ENCODE measurements at places on chromosomes 4 and X.

- DNase-seq, result no peak
Observed at GRCh38 chrX:65203545-65203944, 227.3 kb upstream of the ZC4H2 start.

- no peak for DNase-seq
Observed at GRCh38 chr4:1152290-1152689, 20.1 kb downstream of the SPON2 start.

DNA sequence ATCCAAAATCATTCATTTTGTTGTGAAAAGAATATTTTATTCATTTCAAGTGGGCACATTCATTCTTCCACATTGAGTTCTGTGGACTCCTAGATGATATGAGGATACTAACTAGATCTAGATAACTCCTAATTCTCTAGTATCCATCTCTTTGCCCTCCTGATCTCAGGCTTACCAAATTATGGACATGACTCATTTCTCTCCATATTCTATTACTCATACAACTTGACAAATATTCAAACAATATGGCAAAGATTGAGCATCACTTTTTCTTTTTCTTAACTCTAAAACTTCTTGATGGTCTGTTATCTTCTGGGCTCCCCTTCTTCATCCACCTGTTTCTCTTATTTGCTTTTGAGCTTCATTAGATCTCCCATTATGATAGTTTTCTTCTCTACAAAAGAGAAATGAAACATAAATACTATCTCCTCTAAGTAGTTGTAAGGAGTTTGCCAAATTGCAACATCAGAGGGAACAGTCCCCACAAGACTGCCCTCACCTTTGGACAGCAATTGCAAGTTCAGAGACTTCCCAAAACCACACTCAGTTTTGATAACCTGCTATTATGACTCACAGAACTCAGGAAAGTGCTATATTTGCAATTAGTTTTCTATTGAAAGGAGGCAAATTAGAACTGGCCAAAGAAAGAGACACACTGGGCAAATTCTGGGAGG lies 422.9 kb downstream of the SPRY1 start:
- no peak for DNase-seq

DNA sequence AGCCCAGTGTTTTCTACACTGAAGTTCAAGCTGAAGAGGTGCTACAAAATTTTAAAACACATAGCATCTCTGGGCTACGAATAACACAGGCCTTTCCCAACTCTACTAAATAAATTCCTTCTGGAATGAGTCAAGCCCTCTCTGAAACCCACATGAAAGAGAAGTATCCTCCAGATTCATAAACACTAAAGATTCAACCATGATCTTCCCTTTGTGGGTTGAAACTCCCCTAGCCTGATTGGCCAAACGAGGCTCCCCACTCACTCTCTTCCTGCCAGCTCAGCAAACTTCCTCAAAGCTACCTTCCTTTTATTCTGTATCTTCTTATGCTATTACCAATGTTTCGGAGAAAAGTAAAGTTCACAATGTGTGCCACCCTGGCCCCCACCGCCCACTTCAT lies 95.4 kb downstream of the NKX6-1 start:
- DNase-seq, result no peak

DNA sequence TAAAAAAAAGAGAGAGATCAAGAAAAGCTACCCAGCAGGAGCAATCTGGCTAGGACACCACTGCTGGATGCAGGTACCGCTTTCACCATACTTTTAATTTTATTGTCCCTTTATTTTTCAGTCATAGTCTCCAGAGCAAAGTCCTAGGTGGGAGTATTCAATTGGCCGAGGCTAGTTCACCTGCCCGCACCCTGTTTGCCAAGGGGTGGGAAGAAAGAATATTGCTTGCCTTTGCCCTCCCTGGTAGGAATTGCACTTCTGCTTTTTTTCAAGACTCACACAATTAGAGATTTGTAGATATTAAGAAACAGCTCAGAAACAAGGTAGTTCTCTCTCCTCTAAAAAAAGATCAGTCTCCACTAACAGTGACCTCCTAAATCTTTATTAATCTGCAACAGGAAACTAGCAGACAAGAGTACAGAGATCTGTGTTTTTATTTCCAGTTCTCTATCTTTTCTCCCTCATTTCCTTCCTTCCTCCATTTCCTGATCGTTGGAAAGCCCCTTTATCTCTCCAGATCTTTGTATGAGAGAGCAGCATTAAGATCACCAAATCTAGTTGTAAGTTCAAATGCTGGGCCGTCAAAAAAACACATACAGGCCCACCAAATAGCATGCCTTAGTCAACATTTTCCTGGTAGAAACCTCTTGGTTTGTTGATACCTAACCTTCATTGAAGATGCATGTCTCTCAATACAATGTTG lies 9.4 kb upstream of the RPGR start:
- no peak for DNase-seq

DNA sequence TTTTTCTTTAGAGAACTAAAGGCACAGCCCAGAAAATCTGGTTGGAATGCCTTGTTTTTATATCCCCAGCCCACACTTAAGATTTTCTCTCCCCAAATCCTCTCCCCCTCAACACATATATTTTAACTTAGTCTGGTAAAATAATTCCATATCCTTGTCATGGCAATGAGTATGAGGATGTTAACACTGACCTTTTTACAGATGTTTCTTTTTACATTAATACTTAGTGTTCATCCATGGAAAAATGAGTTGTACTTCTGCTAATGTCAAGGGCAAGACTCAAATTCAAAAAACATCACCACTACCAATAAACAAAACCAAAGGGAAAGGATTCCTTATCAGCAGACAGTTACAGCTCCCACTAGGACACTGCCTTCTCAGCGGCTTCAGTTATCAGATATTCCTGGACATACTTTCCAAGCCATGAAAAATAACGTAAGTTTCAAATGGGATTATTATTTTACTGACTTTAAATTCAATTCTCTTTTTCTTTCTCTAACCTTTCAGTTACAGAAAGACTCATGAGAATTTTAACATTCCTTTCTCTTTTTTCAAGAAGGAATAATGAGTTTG lies 83.3 kb downstream of the RASL11B start:
- DNase-seq, result no peak

DNA sequence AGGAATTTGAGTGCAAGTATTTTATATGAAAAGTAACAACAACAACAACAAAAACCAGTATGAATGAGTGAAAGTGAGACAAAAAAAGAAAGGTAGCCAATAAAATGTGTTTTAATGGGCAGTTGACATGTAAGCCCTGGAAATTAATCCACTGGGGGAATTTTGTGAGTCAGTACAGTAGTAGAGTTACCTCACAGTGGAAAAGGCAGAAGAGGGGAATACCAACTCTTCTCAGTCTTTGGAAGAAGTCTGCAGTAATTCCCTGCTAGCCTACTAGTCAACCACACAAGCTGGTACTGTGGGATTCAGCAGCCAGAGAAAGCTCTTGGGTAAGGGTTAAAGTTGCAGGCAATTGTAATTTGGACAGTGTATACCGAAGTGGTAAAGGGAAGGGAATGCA lies 76.3 kb upstream of the IL15 start:
- no peak for DNase-seq

- no peak for DNase-seq
Observed at GRCh38 chr4:48295116-48295515, 25.5 kb upstream of the TEC start.

DNA sequence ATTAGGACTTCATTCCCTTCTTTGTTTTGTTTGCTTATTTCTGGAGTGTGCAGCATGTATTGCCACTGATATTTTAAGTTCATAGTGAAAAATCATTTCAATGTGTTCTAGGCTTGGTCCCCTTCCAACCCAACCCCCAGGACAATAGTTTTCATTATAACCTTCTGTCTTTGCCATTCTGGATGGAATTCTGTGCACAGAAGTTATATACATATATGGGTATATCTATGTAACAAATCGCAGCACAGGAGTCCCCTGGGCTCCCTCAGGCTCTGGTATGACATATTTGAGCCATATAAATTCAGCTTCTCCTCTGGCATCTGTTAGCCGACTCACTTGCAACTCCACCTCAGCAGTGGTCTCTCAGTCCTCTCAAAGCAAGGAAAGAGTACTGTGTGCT lies at the start of gene TNMD:
TNMD (plus strand) TSS at position 326 of the 400 bp plus-strand sequence. CDS start 83 bp downstream, outside the sequence.
- no peak for DNase-seq

DNA sequence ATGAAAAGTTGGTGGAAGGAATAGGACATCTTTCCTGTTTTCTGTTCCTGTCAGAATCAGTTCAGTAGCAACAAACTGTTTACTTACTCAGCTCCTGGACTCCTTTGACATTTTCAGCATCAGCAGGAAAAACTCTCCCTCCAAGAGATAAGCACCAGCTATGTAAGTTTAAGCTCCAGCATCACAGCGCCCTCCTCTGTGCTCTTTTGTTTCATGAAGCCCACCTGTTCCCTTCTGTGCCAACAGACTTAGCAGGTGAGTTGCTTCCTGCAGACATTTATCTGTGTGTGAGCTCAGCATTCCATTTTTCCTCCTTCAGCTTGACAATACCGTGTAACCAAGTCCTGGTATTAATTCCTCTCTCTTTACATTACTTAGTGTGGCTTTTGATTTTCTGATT lies 644.1 kb upstream of the AGA start:
- DNase-seq, result no peak

GRCh38 chr4:74385386-74385785 lies 20.4 kb downstream of the EREG start:
- DNase-seq, result no peak

DNA sequence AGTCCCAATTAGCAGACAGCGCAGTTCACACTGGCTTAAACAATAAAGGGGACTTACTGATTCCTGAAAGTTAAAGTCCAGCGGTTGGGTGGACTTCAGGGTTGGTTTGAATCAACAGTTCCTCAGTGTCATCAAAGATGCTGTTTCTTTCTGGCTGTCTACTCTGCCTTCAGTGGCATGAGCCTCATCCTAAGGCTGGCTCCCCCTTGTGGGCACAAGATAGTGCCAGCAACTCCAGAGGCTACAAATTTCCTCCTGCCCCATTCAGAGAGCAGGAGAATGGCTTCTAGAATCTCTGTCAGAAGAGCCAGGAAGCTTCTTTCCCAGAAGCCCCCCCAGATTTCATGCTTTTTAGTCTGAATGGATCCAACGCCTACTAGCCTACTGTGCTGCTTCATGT lies 82.4 kb upstream of the MTM1 start:
- no peak for DNase-seq

GRCh38 chr4:106258145-106259045 lies 57.6 kb downstream of the TBCK start:
- DNase-seq, result no peak

DNA sequence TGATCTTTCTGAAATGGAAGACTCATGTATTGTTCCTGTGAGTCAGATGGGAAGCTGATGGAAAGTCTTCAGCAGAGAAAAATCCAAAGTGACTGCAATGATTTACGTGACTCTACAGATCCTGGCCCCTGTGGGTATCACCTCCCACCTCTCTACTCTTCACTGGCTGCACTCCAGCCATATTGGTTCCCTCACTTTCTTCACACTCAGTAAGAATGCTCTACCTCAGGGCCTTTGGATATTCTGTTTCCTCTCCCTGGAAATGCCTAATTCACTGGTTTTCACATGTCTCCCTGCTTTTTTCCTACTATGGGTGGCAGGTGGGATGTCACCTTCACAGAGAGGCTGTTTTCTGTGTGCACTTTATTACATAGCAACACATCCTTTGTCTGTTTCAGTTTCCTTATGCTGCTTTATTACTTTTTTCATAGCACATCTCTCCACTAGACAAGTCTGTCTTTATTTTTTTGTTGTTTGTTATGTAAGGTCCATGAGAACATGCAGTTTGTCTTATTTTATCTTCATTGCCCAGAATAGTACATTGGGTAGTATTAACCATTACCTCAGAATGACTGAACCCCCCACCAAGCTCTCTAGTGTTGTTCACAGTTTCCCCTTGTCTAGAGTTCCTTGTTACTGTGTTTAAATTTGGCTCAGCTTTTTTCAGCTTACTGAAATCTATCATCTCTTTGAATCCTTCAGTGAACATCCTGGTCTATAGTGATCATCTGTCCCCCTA lies 57.6 kb upstream of the CLNK start:
- DNase-seq, result no peak

- no peak for DNase-seq
Observed at GRCh38 chr4:175412746-175413145, 399.3 kb downstream of the GPM6A start.

GRCh38 chr4:47913861-47914219 lies 543 bp downstream of the NFXL1 start:
- peak; percentile 42 for DNase-seq

GRCh38 chr4:60737858-60738257 lies 462.3 kb upstream of the ADGRL3 start:
- DNase-seq, result no peak

GRCh38 chrX:18441780-18442367 lies 16.5 kb downstream of the CDKL5 start:
- no peak for DNase-seq

DNA sequence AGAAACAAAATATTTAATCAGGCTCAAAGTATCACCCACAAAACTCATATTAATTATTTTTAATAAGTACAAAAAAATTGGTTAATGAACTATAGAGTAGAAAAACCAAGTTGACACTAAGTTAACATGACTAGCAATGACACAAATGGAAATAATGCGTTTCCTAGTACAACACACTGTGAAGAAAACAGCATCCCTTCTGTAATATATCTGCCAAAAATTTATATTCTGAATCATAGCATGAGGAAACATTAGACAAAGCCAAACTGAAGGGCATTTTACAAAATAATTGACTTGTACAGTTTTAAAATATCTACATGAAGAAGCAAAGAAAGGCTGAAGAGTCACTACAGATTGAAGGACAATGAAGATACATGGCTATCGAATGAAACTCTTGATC lies 477.6 kb upstream of the INTU start:
- no peak for DNase-seq

DNA sequence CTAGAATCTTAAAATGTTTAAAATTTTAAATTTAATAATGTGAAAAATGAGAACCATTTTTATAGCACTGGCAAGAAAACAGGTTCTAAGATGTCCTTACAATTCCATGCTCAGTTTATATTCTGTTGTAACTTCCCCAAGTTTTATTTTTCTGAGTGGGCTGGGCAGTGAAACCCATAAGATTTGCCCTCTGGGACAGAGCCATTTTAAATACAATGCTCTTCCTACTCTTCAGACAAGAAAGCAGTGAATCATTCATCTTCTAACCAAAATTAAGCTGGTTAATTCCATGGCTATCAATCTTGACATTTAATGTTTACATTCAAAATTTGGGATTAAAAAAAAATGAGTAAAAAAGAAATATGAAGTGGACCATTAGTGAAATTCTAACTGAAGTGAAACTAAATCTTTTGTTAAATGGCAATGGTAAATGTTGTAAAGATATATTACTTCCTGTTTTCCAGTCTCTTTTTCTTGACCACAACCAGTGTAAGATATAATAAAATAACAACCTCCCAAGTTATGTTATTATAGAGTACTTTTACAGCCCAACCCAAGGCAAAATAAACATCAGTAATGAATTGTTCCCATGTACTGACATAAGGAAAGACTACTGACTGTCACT lies 37.2 kb upstream of the PTPN13 start:
- no peak for DNase-seq

GRCh38 chrX:98111684-98112083 lies 1228.0 kb downstream of the RPA4 start:
- no peak for DNase-seq

- DNase-seq, result no peak
Observed at GRCh38 chr4:181650033-181650825, 593.0 kb upstream of the TENM3 start.

DNA sequence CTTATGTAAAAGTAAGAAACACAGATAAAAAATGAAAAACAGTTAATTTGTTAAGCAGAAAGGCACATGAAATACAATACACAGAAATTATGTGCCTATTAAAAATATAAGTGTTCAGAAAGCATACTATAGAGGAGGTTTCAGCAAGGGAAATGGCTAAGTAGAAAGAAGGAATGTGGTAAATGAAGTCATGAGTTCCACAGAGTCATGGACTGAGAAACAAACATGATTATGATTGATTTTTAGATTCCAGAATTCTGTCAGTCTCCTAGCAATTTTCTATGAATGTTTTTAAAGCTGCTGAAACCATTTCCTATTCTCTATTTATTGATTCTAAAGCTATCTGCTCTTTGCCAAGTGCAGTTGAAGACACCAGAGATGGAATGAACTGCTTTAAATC lies 1398.4 kb downstream of the ARAP2 start:
- no peak for DNase-seq
